AG09309 (cell line): ENCODE measurements at places on chromosomes 2 and 18.

- no peak for DNase-seq
These were observed 25.7 kb upstream of the CRIM1 start for GRCh38 chr2:36329746-36330472.

DNA sequence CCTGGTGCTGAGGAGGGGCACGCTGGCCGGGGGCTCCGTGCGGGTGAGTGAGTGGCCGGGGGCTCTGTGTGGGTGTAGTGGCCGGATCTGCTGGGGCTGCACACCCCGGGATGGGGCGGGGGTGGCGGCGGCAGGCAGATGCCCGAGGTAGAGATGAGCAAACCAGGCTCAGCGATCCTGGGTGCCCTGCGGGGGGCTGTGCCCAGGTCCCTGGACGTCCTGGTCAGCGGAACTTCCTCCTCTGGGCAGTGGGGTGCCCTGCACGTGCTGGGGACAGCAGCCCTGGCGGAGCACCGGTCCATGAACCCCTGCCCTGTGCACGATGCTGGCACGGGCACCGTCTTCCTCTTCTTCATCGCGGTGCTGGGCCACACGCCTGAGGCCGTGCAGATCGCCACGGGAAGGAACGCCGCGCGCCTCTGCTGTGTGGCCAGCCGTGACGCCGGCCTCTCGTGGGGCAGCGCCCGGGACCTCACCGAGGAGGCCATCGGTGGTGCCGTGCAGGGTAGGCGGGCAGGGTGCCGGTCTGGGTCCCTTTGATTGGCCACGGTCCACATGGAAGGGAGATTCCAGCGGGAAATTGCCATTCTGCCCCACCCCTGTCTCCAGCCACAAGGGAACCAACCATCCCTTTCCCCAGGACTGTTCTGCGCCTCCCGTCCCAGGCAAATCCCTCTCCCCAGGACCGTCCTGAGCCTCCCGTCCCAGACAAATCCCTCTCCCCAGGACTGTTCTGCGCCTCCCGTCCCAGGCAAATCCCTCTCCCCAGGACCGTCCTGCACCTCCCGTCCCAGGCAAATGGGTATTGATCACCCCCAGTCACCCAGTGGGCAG lies 5.9 kb downstream of the NEU4 start:
- DNase-seq, result no peak

GRCh38 chr2:199488772-199489400 lies 31.1 kb upstream of the SATB2 start:
- DNase-seq, result no peak

DNA sequence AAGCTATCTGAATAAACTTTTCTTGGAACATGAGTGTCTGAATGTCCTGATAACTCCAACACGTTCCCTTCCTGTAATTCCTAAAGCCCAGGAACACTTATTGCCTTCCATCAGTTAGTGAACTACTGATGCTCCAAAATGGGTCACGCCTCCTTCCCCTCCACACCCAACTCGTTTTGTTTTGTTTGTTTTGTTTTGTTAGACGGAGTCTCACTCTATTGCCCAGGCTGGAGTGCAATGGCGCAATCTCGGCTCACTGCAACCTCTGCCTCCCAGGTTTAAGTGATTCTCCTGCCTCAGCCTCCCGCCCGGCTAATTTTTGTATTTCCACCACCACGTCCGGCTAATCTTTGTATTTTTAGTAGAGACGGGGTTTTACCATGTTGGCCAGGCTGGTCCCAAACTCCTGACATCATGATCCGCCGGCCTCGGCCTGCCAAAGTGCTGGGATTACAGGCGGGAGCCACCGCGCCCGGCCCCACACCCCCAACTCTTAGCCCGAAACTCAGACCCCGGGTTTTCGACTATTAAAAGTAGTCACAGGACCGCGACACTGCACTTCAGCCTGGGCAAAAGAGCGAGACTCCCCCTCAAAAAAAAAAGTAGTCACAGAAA lies 774 bp downstream of the IER3IP1 start:
- DNase-seq, result no peak

- no peak for DNase-seq
These were observed 113.9 kb downstream of the CCDC85A start for GRCh38 chr2:56297671-56298070.

DNA sequence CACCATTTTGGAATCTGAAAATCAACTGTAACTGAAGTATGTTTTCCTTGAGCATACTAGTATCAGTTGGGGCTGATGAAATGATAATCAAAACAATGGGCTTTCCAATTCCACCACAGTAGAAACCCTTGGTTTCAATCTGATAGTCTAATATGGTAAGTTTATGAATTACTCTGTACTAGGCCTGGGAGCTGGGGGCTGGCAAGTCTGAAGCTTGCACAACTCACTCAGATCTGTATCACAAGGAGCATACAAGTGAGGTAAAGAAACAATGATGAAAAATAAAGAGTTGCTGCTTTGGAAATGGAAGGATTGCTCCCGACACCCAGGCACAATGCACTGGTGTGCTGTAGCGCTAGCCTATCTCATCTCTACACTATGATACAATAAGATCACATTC lies 19.4 kb downstream of the ZEB2 start:
- DNase-seq, result no peak

- DNase-seq, result no peak
These were observed 344.1 kb upstream of the REG3G start for GRCh38 chr2:78681386-78681785.

- DNase-seq, result no peak
These were observed 63.8 kb downstream of the MYO3B start for GRCh38 chr2:170241756-170242155.

GRCh38 chr18:80166240-80166639 lies 57.2 kb downstream of the ADNP2 start:
- DNase-seq, result no peak

DNA sequence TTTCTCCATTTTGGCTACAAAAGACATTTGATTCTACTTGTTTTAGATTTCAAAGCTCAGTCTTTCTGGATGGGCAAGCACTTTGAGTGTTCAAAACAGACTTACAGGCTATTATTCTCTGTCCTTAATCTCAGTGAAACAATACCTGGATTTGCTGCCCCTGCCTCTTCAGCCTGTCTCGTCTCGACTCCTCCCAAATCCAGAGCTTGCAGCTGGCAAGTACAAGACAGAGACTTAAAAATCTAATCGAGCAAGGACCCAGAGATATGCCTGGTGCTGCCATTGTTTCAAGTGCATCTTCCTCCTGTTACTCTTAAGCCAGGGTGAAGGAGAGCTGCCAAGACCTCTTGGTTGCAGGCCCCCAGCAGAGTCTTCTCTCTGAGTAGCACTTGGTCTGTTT lies 59.2 kb downstream of the LRRC30 start:
- no peak for DNase-seq

GRCh38 chr2:196252408-196253115 lies 81.2 kb upstream of the STK17B start:
- DNase-seq, result no peak

- no peak for DNase-seq
These were observed 89.5 kb upstream of the RBMS1 start for GRCh38 chr2:160583146-160583535.
